ENCODE measurements at places on chromosomes 1 and 21.

DNA sequence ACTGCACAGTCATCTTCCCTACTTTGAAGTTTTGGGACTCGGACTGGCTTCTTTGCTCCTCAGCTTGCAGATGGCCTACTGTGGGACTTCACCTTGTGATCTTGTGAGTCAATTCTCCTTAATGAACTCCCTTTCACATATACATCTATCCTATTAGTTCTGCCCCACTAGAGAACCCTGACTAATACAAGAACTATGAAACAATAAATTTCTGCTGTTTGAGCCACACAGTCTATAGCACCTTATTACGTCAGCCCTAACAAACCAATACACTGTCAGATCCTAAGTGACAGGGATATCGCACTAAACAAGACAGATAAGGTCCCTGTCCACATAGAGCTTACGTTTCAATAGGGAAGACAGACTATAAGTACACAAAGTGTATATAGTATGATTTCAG is 120.1 kb downstream of the PLPP3 start:
- no peak for DNase-seq

DNA sequence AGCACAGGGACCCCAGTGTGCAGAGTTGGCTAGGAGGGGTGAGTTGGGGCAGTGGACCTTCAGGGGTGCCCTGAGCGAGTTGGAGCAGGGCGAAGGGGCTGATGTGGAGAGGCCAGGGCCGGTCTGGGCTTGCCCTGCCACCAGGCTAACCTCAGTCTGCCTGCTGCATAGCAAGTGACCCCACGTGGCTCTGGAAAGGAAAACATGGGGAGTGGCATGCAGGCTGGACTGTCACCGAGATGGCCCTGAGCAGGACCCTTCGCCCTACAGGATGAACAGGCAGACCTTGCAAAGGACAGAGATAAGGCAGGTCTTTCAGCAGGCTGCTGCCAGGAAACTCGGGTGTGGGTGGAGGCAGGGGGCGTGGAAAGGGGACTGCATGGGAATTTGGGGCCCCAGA is 51.5 kb downstream of the FOXO6 start:
- DNase-seq, result no peak

DNA sequence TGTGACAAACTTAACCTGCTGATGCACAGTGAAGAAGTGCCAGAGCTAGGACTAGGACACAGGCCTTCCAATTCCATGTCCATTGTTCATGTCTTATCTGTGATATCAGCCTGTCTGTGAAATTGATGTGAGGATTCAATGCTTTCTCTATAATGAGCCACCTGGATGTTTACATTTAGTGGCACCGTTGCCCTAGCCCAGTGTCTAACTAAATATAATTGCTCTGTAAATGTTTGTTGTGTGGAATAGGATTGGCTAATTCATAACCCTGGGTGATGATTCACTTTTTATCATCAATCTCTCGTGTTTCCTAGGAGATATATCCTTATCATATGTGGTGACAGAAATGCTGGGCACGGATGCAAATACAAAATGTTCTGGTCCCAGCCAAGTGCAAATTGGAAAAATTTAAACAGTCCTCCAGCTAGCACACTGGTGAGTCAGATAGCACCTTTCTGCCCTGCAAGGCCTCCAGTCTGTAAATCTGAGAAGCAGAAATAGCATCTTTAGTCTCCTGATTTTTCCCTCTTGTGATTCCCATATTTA is 46.9 kb upstream of the GNG12 start:
- peak; percentile 94 for DNase-seq

DNA sequence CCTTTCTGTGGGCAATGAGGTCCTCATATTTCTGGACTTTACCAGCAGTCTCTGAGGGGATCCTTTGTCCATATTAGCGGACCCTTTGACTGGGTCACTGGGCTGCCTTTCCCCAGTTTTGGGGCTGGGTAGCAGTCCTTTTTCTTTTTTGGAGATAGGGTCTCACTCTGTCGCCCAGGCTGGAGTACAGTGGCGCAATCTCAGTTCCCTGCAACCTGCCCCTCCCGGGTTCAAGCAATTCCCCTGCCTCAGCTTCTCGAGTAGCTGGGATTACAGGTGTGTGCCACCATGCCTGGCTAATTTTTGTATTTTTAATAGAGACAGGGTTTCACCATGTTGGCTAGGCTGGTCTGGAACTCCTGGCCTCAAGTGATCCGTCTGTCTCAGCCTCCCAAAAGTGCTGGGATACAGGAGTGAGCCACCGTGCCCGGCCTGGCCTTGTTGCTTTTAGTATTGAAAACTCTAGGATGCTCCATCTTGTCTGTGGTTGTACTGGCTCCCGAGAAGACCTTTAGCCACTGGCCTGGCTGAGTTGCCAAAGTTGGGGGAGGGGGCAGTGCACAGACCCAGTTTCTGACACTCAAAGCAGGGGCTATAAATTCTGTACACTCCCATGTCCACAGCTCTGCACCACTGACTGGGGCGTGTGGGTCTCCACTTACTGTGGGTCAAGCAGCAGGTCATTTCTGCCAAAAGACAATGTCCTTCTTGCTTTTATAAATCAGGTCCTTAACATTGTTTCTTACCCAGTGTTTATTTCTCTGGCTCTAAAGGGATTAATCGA is 33.1 kb downstream of the MAN1C1 start:
- no peak for DNase-seq

DNA sequence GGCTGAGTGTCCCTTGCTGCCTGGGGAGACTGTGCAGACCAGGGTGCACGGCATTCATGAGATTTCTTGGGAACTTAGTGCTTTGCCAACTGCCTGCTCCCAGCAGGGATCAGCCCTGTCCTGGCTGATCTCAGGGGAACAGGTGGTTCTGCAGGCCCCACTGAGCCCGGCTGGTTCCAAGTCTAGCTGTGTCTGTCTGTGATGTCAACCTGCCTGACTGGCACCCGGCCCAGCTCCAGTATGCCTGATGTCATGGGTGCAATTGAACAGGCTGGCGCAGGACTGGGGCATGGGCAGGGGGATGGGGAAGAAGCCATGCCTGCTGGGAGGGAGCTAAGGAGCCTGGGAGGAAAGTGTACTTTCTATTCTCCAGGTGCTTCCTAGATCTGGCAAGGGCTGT is 227.1 kb downstream of the GRIK3 start:
- peak; percentile 38 for DNase-seq

GRCh38 chr1:219900201-219900600 is 28.2 kb downstream of the SLC30A10 start:
- no peak for DNase-seq

DNA sequence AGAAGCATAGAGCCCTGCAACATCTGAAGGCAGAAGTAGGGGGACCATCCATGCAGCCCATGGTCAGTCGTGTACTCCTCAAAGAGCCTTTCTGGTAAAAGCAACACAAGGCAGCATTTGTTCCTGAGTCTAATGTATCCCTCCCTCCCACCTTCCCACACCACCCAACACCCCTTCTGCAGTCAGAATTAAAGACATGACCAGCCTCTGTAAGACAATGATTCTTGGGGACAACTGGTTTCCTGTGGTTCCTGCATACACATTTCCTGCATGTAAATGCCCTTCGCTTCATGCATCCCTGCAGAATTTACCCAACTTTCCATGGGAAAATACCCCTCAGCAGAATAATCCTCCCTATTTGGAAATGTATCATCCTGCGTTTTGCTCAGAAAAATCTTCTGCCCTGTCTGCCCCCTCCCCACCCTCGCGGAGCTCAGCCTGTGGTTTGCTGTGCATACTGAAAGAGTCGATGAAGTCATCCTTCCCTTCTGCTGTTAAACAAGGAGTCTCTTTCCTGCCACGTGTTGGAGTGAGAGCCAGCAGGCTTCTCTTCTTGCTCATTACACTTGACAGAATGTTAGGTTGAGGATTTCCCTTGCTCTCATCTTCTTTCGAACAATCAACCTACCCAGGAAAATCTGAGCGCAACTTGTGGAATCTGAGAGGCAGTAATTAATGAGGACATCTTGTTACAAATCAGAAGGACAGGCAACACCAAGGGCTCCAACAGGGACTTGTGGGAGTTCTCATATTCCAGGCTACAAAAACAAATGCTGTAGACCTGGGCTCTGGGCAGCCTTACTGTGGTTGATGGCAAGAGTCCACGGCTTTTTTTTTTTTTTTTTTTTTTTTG is 4.7 kb downstream of the TNN start:
- DNase-seq, result peak; percentile 61

GRCh38 chr1:19203440-19203839 is 6.6 kb downstream of the UBR4 start:
- DNase-seq, result no peak

DNA sequence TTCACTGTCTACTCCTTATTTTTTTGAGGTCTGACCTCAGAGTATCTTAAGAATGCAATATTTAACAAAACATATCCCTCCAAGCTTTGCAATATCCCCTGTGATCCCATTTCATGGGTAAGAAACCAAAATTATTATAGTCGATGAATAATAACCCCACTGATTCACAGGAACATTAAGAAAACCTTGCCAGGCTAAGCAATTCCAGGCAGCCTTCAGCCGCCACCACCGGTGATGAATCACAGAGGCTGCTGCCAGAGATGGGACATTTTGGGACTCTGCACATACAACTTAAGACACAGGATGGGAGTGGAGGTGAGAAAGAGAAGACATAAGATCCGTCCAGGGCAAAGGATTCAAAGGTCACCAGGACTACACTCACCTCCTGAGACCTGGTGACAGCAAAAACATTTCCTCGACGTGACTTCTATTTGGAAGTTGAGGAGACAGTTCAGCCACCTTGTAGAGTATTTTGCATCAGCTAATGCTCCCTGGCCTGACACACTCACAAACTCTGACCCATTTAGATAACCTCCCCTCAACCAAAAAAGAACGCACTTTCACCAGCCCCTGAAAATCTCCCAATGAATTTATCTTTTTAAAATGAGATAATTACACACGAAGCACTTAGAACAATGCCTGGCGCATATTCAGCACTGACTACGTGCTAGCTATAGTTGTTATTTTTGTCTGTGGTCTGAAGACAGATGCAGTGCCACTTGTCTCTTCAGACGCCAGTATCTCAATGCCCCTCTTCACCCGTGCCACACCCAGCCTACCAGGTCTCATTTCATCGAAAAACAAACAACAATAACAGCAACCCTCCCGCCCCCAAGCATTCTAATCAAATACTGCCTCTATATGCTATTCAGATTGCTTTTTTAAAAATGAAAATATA is 17.8 kb upstream of the OVAAL start:
- DNase-seq, result no peak

DNA sequence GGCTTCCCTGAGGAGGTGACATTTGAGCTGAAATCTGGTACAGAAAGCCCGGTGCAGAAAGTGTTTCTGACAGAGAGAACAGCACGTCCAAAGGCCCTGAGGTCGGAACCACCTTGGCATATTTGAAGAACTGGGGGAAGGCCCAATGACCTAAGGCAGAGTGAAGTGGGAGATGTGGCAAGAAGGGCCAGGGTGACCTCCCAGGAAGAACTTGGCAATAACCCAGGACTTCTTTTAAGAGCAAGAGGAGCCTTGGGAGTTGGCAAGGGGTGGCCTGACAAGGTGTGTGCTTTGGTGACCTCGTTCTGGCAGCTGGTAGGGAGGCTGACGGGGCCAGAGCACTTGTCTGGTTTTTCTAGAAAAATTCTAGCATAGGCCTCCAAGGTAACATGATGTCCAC is 23.4 kb downstream of the TTC39A start:
- DNase-seq, result peak; percentile 31

DNA sequence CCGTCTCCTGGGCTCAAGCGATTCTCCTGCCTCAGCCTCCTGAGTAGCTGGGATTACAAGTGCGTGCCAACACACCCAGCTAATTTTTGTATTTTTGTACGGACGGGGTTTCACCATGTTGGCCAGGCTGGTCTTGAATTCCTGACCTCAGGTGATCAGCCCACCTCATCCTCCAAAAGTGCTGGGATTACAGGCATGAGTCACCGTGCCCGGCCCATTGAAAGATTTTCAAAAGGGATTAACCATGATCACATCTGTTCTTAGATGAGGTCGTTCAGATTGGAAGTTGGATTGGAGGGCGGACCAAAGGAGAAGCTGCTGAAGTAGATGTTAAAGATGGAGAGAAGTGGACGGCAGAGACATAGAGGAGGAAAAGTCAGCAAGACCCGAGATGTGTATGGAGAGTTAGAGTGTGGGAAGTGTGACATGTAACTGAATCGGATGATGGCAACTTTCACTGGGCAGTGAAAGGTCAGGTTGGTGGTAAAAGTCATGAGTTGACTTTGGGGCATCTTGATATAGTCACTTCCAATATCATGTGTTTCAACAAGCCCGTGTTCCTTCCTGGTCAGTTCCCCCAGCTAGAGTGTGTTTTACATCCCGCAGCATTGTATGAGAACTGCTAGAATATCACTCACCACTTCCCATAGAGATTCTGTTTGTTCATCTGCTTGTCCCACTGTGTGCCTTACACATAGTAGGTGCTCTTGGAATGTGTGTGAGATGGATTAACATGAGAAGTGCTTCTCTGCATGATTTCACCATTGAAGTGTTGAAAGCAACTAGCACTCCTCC is 54.4 kb upstream of the TINAGL1 start:
- no peak for DNase-seq

GRCh38 chr1:21280482-21280881 is 9.8 kb downstream of the ECE1 start:
- DNase-seq, result no peak

DNA sequence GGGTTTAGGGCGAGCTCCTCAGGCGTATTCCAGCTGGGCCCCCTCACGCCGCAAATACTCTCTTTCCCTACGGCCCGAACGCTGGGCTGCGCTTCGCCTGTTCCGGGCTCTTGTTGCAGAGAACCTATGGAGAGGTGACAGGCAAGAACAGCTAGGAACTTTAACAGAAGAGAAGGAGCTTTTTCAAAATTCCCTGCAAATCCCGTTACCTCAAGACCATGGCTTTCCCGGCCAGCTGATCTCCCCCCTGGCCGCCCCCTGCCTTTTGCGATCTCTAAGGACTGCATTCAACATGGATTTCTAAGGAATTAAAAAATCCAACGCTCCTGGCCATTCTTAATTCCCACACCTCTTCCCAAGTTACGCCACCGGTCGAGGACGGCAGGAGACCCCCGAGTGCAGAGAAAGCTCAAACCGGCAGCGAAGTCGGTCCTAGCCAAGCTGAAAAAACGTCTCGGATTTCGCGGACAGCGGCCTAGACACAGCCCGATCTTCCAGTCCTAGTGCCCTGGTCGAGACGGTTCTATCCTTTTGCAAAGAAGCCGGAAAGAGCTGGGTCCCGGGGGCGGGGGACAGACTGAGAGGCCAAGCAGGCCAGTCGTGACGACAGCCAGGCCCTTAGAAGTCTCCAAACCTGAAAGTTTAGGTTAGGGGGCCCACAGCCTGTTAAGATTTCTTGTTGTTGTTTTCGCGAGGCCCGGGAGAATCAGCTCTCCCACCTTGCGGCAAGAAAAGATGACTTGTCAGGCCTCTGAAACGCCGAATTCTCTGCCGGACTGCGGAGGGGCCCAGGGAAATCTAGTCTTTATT is 1.1 kb upstream of the TBX15 start:
- no peak for DNase-seq

DNA sequence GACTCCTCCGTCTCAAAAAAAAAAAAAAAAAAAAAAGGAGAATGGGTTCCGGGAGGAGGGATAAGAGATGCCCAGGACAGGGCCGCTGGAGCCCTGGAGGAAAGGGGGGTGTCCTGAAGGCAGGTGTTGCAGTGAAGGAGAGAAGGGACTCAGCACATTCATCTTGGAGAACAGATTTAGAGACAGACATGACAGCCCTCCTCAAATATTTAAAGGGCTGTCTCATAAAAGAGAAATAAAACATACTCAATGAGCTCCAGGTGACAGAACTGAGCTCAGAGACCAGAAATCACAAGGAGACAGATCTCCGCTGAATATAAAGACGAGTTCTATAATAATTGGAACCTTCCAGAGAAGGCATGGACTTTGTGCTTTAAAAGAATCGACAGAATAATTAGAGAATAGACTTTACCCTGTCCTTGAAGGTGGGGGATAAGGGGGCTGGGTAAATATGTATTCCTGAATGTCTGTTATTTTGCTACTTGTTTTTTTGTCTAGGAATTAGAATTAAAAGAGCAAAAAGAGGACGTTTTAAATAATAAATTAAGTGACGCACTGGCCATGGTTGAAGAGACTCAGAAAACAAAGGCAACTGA is 52.0 kb upstream of the EFHD2 start:
- DNase-seq, result no peak
